ENCODE measurements at places on chromosomes 1 and 21. TPM values are rescaled to one million over a fixed set of nuclear protein-coding genes. Genes with fewer than 3 reads are reported as not detected.

The TFF2 gene
- total RNA-seq: not detected

The MYBPH gene
- total RNA-seq: not detected

The GJA9 gene
- not detected for total RNA-seq

The DEPDC1 gene
- total RNA-seq: not detected

- H3K4me1 ChIP-seq: no peaks in the 10 kb centered on the region
- no peaks in the 10 kb centered on the region for H3K27me3 ChIP-seq
- H3K36me3 ChIP-seq: no peaks in the 10 kb centered on the region
- H3K27ac ChIP-seq: no peak overlapping the region
- DNase-seq: no peak
Observed at GRCh38 chr1:206797534-206798383, 25.5 kb upstream of the IL10 start.

GRCh38 chr1:27872059-27872801, at the start of gene THEMIS2:
Gene THEMIS2, plus strand, starts transcription at chr1:27872544. Its CDS starts 28 bp downstream, at chr1:27872572.
- H3K4me3 ChIP-seq: peak within 1 kb of the TSS; percentile 61
- peak; percentile 78 for DNase-seq
- peak within 1 kb of the TSS; percentile 58 for H3K27ac ChIP-seq
- H3K4me1 ChIP-seq: no peaks in the 10 kb centered on the region
- H3K36me3 ChIP-seq: no peaks in the 10 kb centered on the region

DNA sequence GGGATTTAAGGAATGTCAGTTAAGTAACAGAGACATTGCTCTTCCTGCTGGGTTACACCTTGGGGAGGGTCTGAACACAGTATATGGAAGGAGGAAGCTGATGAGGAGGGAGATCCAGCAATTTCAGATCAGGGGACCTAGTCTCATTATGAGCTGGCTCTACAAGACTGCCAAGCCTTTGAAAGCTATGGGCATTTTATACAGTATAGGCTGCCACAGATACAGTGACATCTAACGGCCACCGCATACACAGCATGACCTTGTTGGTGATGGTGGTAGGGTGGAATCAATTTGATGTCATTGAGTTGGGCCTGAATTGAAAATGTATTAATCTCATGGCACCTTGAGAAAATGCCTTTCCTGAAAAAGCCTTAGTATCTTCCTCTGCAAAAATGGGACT, 22.6 kb upstream of the ZP4 start:
- no peak overlapping the region for H3K4me3 ChIP-seq
- H3K4me1 ChIP-seq: no peaks in the 10 kb centered on the region

- peaks cover 31% of the 10 kb centered on the region for H3K27me3 ChIP-seq
- no peaks in the 10 kb centered on the region for H3K36me3 ChIP-seq
- H3K4me3 ChIP-seq: no peak overlapping the region
Observed at GRCh38 chr1:201310986-201311355, 27.7 kb downstream of the PKP1 start.

DNA sequence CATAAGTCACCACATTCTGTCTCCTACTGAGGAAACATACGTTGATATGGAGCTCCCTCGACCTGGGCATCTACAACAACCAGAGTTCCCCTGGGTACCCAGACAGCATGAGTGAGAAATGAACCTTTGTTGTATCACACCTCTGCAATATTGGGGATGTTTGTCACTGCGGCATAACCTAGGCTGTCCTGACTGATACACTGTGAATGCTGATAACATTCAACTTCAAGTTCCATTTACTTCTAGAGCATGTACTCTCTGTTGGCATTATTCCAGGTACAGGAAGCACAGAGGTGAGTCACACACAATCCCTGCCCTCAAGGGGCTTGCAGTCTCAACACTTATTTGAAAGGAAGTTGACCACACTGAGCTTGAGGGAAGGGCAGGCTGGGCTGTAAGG, 65.6 kb downstream of the HTR6 start:
- no peaks in the 10 kb centered on the region for H3K4me1 ChIP-seq
- no peaks in the 10 kb centered on the region for H3K27me3 ChIP-seq
- DNase-seq: no peak
- no peak overlapping the region for H3K4me3 ChIP-seq
- H3K36me3 ChIP-seq: no peaks in the 10 kb centered on the region

- H3K27ac ChIP-seq: no peak overlapping the region
- H3K36me3 ChIP-seq: no peaks in the 10 kb centered on the region
- no peak overlapping the region for H3K4me3 ChIP-seq
Observed at GRCh38 chr21:44901391-44902074, 19.2 kb downstream of the ITGB2 start.

DNA sequence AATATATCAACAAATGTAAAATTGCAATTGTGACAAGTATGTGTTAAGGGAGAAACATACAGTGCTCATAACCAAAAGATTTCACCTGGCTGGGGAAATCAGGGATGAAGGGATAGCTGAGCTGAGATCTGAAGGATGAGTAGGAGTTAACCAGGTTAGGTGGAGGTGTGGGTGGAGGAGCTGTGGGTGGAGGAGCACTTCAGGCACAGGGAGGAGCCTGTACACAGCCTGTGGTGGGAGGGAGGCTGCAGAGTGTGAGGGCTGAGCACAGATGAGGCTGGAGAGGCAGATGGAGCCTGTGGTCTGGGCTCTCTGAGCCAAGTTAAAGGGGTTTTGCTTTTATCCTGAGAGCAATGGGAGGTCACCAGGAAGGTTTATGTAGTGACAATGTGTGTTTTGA, 111.9 kb downstream of the XCL2 start:
- H3K27ac ChIP-seq: no peak overlapping the region
- H3K4me1 ChIP-seq: peaks cover 51% of the 10 kb centered on the region
- no peaks in the 10 kb centered on the region for H3K36me3 ChIP-seq

Data from sigmoid colon (tissue), 7 donors.